Pericardium fibroblast (primary cell): ENCODE measurements at places on chromosomes 12 and 14. TPM values are rescaled to one million over a fixed set of nuclear protein-coding genes. Genes with fewer than 3 reads are reported as not detected.

The IAPP gene
- not detected in 2 replicates for total RNA-seq

The ZNF385A gene
- total RNA-seq, result 1.9 and 5.6 TPM in 2 replicates

The TBC1D30 gene
- under 0.01 and 0.09 TPM in 2 replicates for total RNA-seq

The C12orf54 gene
- not detected in 2 replicates for total RNA-seq

The SLC2A13 gene
- total RNA-seq, result 7.3 and 10.3 TPM in 2 replicates

The DNAI7 gene
- total RNA-seq, result not detected in 2 replicates

The ZFYVE26 gene
- 9.9 and 10.0 TPM in 2 replicates for total RNA-seq

The IFNG-AS1 gene
- total RNA-seq, result not detected in 2 replicates
